ENCODE measurements at places on chromosomes 7 and 10.

- no peak for DNase-seq
These were observed 41.0 kb downstream of the KIAA1217 start for GRCh38 chr10:24249829-24250415.

DNA sequence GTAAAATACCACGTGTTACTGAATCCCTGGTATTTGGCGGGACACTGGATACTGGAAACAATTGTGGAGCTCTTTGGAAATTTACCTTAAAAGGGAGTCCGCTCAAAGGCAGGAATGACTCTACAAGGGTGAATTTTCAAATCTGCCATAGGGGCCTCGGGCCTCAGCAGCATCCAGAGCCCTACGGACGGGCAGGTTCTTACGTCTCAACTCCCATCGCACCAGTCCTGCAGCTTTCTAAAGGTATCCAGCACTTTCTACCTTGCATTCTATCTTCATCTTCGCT is 248 bp downstream of the PSPH start:
- DNase-seq: no peak

GRCh38 chr10:77458986-77459590 is 178.5 kb downstream of the KCNMA1 start:
- DNase-seq: no peak

DNA sequence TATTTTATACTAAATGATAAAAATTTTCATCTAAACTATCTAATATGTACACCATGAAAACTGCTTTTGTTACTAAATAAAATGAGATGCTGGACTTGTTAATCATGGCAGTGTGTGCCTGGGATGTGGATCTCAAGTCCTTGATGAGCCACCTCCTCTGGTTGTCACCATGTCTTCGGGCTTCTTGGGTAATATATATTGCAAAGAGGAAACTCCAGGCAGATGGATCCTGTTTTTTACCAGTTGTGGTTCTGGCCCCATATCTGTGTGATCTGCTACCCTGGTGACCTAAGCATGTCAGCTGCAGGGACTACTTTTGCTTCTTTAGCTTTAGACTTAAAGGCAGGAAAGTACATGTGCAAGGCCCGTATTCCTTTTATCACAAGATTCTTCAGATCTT is 46.2 kb downstream of the TMEM60 start:
- no peak for DNase-seq

DNA sequence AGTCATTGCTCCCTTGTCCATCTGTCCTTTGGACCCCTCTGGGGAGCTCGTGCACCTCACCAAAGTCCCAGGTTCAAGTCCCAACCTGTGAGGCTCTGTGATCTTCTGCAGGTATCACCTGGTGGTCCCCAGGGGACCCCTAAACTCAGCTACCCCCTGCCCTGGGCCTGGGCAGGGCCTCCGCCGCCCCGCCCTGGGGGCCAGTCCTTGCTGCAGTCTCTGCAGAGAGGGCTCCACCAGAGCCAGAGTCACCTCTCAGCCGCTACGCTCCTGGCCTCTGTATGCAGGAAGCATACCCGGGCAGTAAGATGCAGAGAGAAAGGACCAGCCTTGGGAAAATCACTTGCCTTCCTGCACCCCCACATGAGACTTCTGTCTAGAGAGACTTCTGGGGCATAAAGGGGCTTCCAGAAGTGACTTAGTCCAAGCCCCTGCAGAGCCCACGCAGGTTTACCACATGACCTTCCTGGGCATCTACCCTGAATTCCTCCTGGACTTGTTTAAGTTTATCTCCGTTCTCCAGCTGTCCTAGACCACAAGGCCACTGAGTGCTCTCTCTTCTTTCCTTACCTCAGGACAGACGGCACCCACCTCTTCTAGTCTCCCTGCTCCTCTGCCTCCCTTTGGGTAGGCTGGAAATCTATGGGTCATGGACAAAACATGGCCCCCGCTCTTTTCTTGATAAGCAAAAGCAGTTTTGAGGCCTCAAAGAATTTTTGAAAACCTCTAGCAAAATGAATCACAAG is 21.2 kb downstream of the CALML5 start:
- DNase-seq: no peak

- DNase-seq: no peak
These were observed 45.1 kb upstream of the INPP5A start for GRCh38 chr10:132492323-132493025.

DNA sequence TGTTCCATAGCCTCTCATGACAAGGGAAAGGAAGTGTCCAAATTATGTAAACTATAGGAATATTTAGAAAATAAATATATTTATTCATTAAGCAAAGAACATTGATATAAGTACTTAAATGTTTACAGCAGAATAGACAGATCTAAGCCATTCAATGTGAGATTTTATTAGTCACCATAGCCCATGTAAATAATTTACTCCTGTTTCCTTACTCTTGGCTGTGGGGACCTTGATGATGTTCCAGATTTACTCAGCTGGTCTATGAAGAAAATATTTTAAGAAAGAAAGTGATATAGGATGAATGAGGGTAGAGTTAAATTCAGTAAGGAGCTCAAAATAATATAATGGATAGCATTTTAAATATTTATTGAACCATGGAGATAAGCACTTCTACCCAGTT is 442.6 kb upstream of the KLF6 start:
- DNase-seq: no peak

GRCh38 chr7:12211711-12212485 is 804 bp downstream of the TMEM106B start:
- peak; percentile 60 for DNase-seq

GRCh38 chr7:41107330-41107937 is 595.5 kb downstream of the INHBA start:
- DNase-seq: no peak

GRCh38 chr7:99456288-99456687 is 9.7 kb downstream of the ATP5MF start:
- DNase-seq: no peak

- DNase-seq: no peak
These were observed 512.0 kb downstream of the KIF20B start for GRCh38 chr10:90213346-90213745.

DNA sequence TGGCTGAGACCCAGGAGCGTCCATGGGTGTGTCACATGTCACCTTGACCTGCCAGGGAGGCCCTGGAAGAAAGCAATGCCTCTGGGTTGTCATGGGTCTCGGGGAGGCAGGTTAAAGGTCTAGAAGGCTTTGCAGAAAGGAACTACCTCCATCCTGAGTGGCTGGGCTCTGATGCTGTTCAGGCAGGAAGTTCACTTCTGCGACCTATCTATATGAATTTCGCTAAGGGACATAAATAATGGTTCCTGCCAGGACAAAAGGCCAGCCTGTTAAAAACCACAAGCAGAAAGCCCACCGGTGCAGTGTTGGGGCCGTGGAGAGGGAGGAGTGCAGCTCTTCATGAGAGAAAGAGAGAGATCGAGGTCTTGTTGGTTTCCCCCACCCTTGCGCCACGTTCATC is 182.9 kb downstream of the PTPN20 start:
- no peak for DNase-seq

- no peak for DNase-seq
These were observed 36.8 kb downstream of the CTBP2 start for GRCh38 chr10:125123476-125124114.

Data from NCI-H2171 treated with DMSO at 0.1 percent for 48 hours (cell line).